ENCODE measurements at places on chromosomes 4 and X.

DNA sequence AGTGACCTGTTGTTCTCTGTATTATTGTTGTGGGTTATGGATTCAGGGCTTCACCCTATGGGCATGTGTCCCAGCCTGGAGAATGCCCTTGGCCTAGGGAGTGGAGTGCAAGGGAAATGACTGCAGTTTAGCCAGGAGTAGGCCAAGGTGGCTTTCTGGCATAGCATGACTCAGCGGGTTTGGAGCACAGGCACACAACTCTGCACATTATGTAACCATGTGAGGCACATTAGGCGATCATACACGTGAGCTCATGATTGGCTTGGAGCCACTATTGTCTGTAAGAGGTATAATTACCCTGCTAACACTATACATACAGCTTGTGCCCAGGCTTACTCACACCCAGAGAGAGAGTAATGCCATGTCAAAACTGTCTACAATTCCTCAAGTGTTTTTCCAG lies 35.1 kb upstream of the TACR3 start:
- no peak for DNase-seq

DNA sequence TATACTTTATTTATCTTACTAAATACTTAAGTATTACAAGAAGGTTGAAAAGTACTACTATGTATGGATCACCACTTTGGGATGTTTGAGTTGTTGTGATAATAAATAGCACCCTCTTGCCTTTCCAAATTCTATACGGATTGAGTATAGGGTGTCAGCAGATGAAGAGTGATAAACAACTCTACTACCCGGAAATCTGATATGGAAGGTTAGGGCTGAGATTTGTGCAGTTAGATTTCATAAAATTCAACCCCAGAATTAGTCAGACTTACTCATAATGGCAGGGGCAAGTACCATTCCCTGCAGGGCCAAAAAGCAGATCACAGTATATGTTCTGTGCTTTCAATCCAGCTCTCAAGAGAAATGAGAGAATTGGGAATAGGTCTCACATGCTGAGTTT lies 1008.9 kb upstream of the PCDH7 start:
- DNase-seq: no peak

DNA sequence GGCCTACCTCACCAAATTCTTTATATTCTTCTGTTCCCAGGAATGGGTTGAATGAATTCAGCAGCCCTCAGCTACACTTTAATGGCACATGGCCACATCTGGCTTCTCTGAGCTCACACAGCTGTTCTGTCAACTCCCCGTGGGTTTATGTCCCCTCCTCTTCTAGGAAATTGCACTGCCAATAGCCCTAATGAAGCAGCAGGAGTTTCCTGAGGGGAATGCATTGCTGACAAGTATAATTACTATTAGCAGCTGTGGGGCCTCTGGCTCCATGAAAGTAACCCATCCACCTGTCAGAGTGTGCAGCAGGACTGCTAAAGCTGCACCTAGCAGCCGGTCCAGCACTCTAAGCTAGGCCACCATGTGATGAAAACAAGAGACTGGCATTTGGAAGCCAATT lies 50.3 kb downstream of the FTHL17 start:
- no peak for DNase-seq

GRCh38 chr4:123843137-123843536 lies 446.5 kb downstream of the SPRY1 start:
- no peak for DNase-seq
